ENCODE measurements at places on chromosomes 3 and 15.

DNA sequence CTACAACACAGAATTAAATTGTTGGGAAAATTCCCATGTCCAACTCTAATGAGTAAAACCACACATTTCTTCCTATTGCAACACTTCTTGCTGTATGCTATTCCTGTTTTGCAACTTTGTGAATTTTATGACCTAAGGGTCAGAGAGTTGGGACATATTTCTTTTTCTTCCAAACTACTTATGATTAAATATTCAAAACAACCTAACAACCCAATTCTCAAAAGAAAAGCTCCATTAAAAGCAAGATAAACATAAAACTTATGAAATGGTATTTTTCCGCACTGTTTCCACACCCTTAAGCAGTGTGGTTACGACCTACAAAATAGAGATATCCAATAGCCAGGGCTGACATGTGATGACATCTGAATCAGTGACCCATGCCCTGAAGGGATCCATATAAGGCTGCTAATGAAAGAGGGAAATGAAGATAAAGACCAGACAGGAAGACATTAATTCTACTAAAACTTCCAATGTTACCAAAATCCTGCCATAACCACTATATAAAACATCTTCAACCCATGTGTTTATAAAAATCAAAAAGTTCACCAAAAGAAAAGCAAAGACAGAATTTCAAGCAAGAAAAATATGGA, 45.6 kb downstream of the DMXL2 start:
- DNase-seq: no peak

DNA sequence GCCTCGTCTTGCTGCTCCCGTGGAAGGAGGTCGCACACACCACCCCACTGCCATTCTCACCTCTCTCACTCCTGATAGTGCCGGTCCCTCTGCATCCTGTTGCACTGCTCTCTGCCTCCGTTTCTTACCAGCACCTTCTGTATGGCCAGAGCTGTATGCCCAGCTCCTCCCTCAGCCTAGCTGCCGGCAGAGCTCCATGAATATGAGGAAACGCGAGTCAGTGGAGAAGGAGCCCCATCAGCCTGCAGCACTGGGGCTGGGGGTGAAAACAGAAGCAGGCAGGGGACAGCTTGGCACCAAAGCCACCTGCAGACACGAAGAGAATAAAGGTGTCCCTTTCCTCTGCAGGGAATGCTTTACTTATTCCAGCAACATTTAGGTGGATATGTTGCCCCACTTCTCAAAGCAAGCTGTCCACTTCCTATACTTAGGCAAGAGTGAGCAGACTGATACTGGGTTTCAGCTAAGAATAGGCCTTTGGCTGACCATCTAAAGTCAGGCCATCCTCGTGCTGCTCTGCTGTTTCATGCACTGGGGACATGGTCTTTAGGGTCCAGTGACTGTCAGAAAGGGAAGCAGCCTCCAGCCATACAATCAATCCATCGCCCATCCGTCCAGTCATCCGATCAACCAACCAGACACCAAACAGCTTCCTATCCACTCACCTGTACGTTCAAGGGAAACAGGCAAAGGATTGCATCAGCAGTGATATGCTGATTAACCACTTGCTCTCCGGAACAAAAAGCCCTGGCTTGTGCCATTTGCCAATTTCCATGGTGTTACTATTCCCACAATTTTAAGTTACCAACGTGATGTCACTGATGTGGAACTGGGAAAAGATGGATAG, 222.7 kb downstream of the XXYLT1 start:
- DNase-seq: no peak

- no peak for DNase-seq
These were observed 62.9 kb upstream of the MCF2L2 start for GRCh38 chr3:183491109-183491922.

DNA sequence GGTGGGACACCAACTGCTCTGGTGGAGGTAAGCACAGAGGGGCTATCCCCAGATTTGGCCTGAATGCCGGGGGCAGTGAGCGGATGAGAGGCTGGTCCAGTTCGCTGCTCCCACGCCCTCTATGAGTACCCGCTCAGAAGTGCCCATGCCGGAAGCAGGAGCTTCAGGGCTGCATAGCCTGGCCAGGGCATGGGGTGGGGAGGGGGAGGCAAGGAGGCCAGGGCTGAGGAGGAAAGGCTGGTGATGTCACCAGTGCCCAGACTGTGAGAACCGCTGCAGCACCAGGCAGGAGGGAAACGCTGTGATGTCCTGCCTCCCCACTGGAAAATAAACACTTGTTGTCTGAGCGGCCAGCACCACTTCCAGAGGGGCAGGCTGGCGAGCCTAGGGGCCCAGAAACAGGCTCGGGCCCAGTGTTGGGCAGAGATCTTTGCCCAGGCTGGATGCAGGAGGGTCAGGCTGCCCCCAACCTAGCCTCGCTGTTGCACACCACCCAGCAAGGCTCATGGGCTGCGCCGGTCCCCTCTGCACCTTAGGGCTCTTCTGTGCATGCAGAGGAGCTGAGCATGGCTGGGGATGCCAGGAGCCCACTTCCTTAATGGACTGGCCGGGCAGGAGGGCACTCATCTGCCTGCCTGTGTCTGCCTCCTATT, 10.9 kb upstream of the DLL4 start:
- no peak for DNase-seq

DNA sequence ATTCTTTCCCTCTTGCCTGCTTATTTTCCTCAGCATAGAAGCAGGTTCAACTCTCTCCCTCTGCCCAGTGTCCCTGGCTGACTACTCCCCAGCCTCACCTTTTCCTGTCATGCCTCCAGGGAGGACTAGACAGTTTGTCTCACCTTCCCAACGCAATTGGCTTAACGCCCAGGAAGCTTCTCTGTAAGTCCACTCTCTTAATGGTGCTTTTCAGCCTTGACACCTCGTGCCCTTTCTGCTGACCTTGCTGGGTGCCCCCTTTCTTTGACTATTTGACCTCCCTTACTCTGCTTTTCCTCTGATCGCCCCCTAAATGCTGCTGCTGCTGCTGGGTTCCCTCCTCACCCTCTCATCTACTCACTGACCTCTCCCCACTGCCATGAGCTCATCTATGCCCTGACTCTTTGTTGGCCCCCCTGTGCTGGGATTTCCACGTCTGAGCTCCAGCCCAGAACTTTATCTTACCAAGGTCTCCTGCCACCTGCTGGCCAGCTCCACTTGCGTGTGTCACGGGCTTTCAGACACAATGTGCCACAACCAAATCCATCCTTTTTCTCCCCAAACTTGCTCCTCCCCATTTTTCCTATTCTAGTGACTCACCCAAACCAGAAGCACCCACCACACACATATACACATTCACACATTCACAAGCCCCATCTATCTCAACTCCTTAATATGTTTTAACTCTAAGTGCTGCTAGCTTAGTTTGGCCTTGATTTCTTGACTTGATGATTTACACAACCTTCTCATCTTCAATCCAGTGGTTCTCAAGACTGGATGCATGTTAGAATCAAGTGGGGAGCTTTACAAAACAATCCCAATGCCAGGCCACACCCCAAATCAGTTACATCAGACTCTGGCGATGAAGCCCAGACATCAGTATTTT, 16.6 kb downstream of the EPB42 start:
- peak; percentile 15 for DNase-seq

DNA sequence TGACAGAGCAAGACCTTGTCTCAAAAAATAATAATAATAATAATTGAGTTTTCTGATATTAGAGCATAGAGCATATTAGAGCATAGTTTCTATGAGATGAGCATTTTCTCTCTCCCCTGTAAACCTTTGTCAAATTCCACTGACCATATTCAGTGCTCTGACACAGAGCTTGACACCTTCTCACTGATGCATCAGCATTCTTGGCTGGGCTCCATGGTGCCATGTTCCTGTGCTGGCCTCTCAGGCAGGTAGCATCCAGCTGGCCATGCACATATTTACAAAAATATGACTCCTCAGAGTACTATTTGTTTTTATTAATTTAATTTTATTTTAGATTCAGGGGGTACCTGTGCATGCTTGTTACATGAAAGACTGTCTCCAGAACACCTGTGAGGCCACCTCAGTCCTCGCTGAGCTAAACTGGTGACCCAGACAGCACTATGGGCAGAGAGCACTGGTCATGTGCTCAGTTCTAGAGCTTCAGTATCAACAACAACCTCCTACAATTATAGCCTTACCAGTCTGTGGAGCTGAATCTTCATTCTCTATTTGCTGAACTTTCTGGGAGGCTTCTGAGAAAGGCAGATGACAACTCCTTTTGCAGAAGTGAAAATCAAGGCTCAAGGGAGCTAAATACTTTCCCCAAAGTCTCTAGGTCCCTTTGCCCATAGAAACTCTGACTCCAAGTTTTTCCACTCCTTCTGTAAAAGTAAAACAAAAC, 21.6 kb upstream of the SLC28A2 start:
- DNase-seq: no peak

- no peak for DNase-seq
These were observed 436 bp downstream of the ADPGK start for GRCh38 chr15:72783004-72783639.

DNA sequence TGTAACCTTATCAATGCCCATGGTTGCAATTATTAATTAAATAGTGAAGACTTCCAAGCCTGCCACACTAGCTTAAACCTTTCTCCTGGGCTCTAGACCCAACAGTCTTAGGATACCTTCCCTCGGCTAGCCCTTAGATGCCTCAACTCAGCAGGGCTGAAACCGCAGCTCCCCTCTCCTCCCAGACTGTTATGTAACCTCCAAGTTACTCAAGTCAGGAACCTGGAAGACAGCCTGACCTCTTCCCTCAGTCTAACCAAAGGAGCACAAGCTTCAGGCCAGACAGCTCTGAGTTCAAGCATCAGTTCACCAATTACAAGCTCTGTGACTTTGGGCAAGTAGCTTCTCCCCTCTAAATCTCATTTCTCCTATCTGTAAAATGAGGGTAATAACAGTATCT, 70.5 kb upstream of the HACD2 start:
- DNase-seq: no peak

DNA sequence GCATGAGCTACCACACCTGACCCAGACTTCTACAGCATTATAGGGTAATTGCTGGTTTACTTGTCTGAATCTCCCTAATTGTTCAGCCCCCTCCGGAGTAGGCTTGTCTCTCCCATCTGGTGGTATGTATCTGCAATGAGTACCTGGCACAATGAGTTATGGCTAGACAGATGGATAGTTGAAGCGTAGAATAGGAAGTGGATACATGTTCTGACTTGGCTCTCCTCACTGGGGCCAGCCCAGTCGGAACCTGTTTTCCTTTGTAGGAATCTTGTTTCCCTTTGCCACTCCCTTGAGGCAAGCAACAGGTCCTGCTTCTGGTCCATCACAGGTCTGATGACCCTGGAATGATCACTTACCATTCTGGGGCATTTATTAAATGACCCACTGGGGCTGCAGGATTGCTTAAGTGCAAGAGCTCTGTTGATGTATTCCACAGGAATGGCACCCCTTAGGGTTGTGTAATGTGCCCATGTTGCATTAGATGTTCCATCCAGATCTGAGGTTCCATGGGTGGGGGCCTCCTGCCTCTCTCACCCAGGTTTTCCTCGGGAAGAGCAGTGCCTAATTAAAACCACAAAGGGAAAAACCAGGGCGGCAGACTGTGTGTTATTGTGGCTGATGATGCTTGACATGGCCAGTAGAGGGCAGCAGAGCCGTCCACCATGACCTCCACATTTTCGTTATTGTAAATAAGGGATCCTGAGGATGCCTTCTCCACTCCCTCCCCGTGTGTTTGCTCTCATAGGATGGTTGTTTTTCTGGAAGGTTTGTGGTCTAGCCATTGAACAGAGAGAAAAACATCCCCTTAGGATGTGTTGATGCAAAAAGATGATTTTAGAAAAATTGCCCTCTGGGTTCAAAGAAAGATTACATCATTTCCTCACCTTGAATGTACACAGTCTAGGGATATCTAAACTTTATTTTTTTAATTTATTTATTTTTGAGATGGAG, 58.0 kb downstream of the CMTM8 start:
- peak; percentile 50 for DNase-seq

- no peak for DNase-seq
These were observed 137.2 kb downstream of the PPM1L start for GRCh38 chr3:160893207-160893606.

DNA sequence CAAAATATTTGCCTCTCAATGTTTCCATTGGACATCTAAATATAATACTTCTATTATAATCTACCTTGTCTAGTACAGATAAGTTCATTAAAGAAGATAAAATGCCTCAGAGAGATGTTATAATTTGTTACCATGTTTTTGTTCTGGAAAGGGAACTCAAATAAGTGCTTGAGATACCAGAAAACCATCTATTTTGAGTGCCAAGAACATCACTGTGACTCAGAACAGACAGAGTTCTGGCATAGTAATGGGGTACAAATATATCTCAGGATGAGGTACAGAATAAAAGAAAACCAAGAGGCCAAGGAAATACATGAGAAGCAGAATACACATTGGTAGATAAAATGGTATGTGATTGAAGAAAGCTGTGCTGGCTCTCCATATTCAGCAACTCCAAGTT, 58.9 kb downstream of the IMPG2 start:
- DNase-seq: no peak

DNA sequence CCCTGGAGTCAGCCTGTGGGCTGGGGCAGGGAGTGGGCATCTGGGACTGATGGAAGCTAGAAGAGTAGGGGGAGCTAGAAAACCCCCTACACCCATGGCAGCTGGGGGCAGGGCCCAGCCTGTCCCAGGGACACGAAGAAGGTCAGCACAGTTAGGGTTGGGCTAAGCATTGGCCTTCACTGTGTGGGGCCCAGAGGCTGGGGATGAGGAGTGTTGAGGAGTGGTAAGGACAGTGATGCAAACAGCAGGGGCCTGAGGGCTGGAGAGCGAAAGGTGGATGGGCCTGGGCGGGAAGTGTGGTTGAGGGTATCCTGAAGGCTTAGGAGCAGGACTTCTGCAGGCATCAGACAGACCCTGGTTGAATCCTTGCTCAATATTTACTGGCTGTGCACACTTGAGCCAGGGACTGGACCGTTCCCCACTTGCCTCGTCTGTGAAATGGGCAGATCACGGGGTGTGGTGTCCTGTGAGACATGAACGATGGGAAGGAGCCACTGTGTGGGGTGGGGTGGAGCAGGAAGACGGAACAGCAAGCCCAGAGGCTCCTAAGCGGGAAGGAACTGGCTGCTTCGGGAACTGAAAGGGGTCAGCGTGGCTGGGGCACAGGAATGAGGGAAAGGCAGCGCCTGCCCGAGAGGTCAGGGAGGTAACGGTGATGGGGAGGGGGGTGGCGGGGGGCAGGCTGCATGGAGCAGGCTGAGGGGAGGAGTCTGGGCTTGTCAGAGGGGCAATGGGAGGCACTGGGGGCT, 7.3 kb downstream of the PRKCD start:
- DNase-seq: no peak

GRCh38 chr3:150036780-150037179, 66.1 kb upstream of the PFN2 start:
- DNase-seq: no peak

- DNase-seq: no peak
These were observed 69.8 kb upstream of the PROK2 start for GRCh38 chr3:71854706-71855105.

DNA sequence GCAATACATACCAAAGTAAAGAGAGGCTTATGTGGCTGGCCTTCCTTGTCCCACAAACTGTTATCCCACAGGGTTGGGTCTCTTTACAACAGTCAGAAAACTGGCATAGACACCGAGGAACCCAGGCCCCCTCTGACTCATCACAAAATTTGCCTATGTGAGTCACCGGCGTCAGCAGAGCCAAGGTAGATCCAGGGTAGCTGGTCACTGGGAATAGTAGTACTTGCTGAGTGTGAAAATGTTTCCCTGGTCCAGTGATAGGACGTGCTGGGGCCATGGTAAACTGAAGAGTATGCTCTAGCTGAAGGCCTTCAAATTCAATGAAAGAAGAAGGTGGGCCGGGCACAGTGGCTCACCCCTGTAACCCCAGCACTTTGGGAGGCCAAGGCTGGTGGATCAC, 27.1 kb upstream of the SKIL start:
- no peak for DNase-seq

Data from T-helper 1 cell (primary cell).